Brain pericyte (primary cell): ENCODE measurements at places on chromosomes 3 and 15.

GRCh38 chr3:56075089-56075488 is 393.2 kb downstream of the ERC2 start:
- no peak for DNase-seq

DNA sequence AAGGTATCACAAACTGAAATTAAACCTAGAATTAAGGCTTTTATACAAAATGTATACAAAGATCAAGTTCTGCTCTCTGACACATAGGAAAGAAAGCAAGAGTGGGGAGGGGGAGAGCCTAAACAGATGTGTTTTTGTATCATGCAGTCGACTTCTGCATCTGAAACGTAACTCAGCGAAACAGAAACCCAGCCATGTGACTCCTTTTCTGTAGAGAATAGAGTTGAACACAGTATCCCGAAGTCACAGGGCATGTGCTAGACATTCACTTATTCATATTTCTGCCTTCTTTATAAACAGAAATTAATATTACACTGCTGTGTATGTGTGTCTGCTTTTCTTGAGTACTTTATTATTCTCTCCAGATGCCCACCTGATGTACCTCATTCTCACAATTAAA is 121.0 kb downstream of the PDZRN3 start:
- no peak for DNase-seq

GRCh38 chr3:105906836-105907235 is 38.0 kb upstream of the CBLB start:
- DNase-seq, result no peak

GRCh38 chr15:41256577-41257038 is 25.5 kb downstream of the CHP1 start:
- DNase-seq, result no peak

GRCh38 chr3:136122006-136122405 is 74.1 kb downstream of the MSL2 start:
- no peak for DNase-seq
